ENCODE measurements at places on chromosomes 13 and 19. TPM values are rescaled to one million over a fixed set of nuclear protein-coding genes. Genes with fewer than 3 reads are reported as not detected.

CLEC11A gene
- total RNA-seq, result 79.9 TPM

WDR18 gene
- 69.8 TPM for total RNA-seq

FBXL12 gene
- total RNA-seq, result 18.8 TPM

SCAF1 gene
- 17.3 TPM for total RNA-seq

TEX26 gene
- not detected for total RNA-seq

SLC5A5 gene
- total RNA-seq, result not detected

TNFRSF19 gene
- total RNA-seq, result 11.9 TPM

KLK13 gene
- not detected for total RNA-seq

THSD8 gene
- total RNA-seq, result not detected

ZNF493 gene
- total RNA-seq, result 17.6 TPM

All from uterine smooth muscle cell (primary cell).